Activated naive CD8-positive, alpha-beta T cell treated with anti-CD3 and anti-CD28 coated beads, Interleukin-2, amount 10 ng/mL, durations not matched to agents 7 days and 5 days (primary cell): ENCODE measurements at places on chromosomes 12 and 14. TPM values are rescaled to one million over a fixed set of nuclear protein-coding genes. Genes with fewer than 3 reads are reported as not detected.
A peak's percentile ranks its signal among the peaks of the same experiment; 100 is the strongest.

DNA sequence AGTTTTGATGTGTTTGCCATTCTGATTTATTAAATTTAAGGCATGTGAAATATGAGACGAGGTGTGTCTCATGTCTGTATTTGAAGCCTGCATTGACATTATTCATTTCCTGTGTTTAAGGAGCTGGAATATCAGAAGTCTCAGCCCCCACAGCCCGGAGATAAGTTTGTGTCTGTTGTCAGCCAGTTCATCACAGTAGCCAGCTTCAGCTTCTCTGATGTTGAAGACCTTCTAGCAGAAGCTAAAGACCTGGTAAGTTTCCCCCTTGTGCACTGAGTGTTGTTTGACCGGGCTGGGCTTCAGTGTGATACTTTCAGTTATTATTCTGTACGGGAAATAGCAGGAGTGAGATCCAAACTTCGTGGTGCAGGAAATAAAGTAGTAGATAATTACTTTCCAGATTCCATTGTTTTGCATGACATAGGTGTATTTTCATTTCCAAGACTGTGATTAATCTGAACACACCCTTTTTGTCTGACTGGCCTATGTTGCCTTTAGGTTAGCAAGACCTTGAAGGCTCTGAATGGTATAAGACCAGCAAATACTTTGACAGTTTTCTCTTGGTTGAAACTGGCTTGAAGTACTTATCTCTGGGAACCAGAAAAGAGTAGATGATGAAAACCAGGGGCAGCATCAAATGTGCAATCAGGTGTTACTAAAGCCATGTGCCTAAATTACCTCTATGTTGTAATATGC is 101.5 kb downstream of the GPR135 start:
- no peak overlapping the region for H3K27ac ChIP-seq
- H3K4me3 ChIP-seq: no peak overlapping the region
- peaks cover 4% of the 10 kb centered on the region for H3K4me1 ChIP-seq
- no peak for DNase-seq

GRCh38 chr12:24177889-24178288 is 228.4 kb upstream of the SOX5 start:
- H3K27me3 ChIP-seq: no peaks in the 10 kb centered on the region
- DNase-seq: no peak
- no peaks in the 10 kb centered on the region for H3K4me1 ChIP-seq
- H3K36me3 ChIP-seq: no peaks in the 10 kb centered on the region
- H3K4me3 ChIP-seq: no peak overlapping the region

- H3K4me3 ChIP-seq: peak overlapping the region; percentile 78
- peaks cover 39% of the 10 kb centered on the region for H3K36me3 ChIP-seq
- DNase-seq: no peak
- H3K4me1 ChIP-seq: peaks cover 34% of the 10 kb centered on the region
- H3K27ac ChIP-seq: peak overlapping the region; percentile 91
These were observed 40.5 kb downstream of the GALC start for GRCh38 chr14:87952307-87953094.

- H3K27me3 ChIP-seq: no peaks in the 10 kb centered on the region
- no peak overlapping the region for H3K4me3 ChIP-seq
- no peaks in the 10 kb centered on the region for H3K4me1 ChIP-seq
- no peaks in the 10 kb centered on the region for H3K36me3 ChIP-seq
- no peak overlapping the region for H3K27ac ChIP-seq
- DNase-seq: no peak
These were observed 95.2 kb upstream of the FOXG1 start for GRCh38 chr14:28671425-28671824.

- no peak overlapping the region for H3K27ac ChIP-seq
- H3K4me1 ChIP-seq: no peaks in the 10 kb centered on the region
- H3K27me3 ChIP-seq: no peaks in the 10 kb centered on the region
- H3K4me3 ChIP-seq: no peak overlapping the region
These were observed 265.7 kb upstream of the MGAT4C start for GRCh38 chr12:86521870-86522269.

DNA sequence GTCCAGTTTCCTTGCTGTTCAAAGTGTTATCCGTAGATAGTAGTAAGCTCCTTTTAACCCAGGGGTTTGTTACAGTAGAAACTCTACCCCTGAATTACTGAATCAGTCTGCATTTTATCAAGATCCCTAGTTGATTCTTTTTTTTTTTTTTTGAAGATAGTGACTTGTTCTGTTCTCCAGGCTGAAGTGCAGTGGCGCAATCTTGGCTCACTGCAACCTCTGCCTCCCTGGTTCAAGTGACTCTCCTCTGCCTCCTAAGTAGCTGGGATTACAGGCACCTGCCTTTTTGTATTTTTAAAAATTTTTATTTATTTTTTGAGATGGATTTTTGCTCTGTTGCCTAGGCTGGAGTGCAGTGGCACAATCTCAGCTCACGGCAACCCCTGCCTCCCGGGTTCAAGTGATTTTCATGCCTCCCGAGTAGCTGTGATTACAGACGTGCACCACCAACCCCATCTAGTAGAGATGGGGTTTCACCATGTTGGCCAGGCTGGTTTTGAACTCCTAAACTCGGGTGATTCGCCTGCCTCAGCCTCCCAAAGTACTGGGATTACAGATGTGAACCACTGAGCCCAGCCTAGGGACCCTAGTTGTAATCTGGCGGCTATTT is 10.5 kb downstream of the LARP4 start:
- peaks cover 11% of the 10 kb centered on the region for H3K36me3 ChIP-seq
- no peak for DNase-seq
- H3K4me1 ChIP-seq: peaks cover 17% of the 10 kb centered on the region
- H3K4me3 ChIP-seq: no peak overlapping the region
- no peak overlapping the region for H3K27ac ChIP-seq

KRT2 gene
- not detected for total RNA-seq

- peak; percentile 53 for DNase-seq
- peaks cover 59% of the 10 kb centered on the region for H3K27me3 ChIP-seq
- H3K36me3 ChIP-seq: no peaks in the 10 kb centered on the region
These were observed 574 bp downstream of the PAWR start for GRCh38 chr12:79690142-79690637.

DNA sequence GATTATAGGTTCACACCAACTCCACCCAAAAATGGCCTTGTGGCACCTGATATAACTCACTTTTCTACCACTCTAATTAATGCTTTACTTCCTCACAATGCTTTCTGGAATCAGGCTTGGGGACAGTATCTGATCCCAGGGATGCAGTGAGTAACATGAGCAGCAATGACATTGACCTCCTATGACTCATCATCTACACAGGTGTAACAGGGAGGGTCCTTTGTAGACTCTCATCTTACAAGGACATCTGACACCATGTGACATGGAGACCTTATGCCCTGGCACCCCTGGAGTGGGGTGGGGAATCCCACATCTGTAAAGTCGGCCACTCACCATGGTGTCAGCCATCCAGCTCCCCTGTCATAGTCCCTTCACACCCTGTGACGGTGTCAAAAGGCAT is 586.4 kb downstream of the MED13L start:
- no peak for DNase-seq
- no peaks in the 10 kb centered on the region for H3K27me3 ChIP-seq
- H3K27ac ChIP-seq: no peak overlapping the region
- no peaks in the 10 kb centered on the region for H3K36me3 ChIP-seq
- H3K4me1 ChIP-seq: no peaks in the 10 kb centered on the region

DNA sequence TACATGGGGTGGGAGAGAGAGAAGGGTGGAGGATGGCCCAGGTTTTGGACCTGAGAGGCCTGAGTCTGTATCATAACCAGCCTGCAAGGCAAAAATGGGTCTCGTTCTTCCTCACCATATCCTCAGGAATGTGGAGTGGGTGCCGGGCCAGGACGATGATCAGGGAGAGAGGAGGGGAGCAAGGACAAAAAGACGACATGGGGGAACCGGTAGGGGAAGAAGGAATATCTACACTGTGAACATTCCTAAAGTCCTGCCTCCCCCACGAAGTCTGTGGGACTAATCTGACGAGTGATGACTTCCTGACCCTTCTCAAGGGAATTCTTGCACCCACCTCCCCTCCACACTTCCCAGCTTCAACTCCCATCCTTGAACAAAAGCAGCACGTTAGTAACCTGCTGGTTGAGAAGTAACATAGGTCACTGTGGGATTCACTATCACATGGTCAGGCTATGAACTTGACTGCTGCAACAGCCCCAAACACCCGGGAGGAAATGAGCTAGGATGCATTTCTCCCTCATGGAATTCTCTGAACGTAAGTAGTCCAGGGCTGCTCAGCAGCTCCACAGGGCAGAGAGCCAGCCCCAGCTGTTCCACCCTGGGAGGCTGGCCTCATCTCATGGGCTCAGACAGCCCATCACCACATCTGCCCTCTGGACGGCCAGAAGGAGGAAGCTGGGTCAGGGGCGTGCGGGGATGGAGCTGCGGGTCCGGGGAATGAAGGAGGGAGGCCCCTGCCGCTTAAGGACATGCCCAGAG is 36.8 kb upstream of the VWF start:
- no peak for DNase-seq
- H3K27me3 ChIP-seq: no peaks in the 10 kb centered on the region
- no peak overlapping the region for H3K27ac ChIP-seq
- no peak overlapping the region for H3K4me3 ChIP-seq

GRCh38 chr14:106844608-106845285 is 1318.4 kb downstream of the TMEM121 start:
- peak overlapping the region; percentile 82 for H3K27ac ChIP-seq
- no peaks in the 10 kb centered on the region for H3K36me3 ChIP-seq

TPI1 gene
- 1,200 TPM for total RNA-seq

DNA sequence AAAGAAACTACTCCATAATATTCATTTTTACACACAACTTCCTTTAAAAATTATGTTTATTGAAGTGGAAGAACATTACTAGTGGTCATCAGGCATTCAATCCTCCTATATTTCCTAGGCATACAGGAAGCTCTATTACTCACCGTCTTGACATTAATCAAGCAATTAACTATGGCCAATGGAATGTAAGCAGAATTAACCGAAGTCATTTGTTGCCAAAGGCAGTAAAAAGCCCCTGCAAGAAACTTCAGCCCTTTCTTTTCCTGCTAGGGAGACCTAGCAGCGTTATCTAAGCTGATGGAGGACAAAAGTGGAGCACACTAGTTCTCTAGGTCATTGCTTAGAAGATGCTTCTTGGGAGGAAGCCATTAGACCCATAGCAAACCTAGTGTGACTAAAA is 399.6 kb downstream of the KCNH5 start:
- no peak overlapping the region for H3K4me3 ChIP-seq
- no peak for DNase-seq

- H3K27me3 ChIP-seq: peaks cover 12% of the 10 kb centered on the region
- no peaks in the 10 kb centered on the region for H3K4me1 ChIP-seq
- H3K27ac ChIP-seq: no peak overlapping the region
These were observed 26.5 kb downstream of the BMP4 start for GRCh38 chr14:53929871-53930715.

GRCh38 chr14:31855262-31855661 is 221.8 kb upstream of the ARHGAP5 start:
- peaks cover 18% of the 10 kb centered on the region for H3K36me3 ChIP-seq
- DNase-seq: no peak
- peaks cover 2% of the 10 kb centered on the region for H3K4me1 ChIP-seq
- no peak overlapping the region for H3K4me3 ChIP-seq
- no peaks in the 10 kb centered on the region for H3K27me3 ChIP-seq
- no peak overlapping the region for H3K27ac ChIP-seq

DNA sequence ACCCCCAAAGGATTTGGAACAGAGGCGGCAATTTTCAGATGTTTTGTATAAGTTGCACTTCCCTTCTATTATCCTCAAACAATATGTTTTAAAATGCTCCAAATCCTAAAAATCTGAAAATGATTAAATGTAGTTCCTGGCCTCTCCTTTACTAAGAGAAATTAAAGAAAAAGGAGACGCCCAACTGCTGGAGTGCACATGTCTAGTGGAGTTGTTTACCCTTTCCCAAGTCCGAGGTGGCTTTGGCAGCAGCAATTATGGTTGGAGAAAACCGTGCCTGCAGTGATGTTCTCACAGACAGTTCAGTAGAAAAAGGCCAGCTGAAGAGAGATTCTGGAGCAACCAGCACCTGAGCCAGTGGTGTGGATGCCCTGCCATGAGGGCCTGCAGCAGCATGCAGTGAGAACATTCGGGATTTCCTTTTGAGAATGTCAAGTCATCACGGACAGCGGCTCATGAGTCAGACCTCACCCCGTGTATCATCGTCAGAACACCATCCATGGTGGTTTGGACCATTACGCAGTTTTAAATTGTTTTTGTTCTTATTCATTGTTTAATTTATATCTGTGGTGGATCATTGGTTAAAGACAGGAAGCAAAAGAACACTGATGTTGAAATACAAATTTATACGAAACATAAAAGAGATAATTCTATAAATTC is 179.0 kb upstream of the KRR1 start:
- H3K36me3 ChIP-seq: no peaks in the 10 kb centered on the region
- H3K4me3 ChIP-seq: no peak overlapping the region
- no peak for DNase-seq
